ENCODE measurements at places on chromosomes 2 and 18.

GRCh38 chr2:153403940-153404339, 74.6 kb downstream of the RPRM start:
- DNase-seq: no peak

DNA sequence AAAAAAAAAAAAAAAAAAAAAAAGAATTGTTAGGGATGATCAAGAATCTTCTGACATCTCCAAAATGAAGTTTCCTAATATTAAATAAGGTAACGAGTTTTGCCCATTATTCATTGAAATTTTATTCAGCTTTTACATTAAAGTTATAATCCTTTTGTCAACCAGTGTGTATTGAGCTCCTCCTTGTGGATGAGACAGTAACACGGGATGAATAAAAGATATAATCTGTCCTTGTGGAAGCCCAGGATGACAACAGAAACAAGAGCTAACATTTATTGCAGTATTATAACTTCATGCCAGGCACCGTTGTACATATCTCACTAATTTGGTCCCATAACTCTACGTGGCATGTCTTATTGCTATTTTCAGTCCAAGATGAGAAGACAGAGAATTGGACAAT, 33.4 kb upstream of the SERPINB7 start:
- DNase-seq: peak; percentile 4

GRCh38 chr2:205768815-205769494, 86.7 kb downstream of the NRP2 start:
- no peak for DNase-seq

DNA sequence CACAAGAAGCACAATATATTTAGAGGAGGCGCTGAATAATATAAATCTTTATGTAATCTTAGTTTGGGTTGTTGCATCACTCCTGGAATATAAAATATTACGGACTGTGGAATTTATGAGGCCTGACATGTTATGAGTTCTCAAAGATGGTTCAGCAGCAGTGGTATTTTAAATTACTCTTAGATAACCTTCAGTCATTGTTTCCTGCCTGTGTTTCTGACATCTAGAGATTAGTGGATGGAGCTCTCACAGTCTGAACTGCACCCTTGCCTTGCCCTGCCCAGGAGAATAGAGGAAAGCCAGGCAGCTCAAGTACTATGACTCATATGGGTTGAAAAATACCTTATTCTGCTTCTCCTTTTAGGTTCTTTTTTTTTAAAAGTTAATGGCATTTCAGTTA, 70.0 kb downstream of the ACSL3 start:
- no peak for DNase-seq

GRCh38 chr2:51472300-51472699, 440.4 kb upstream of the NRXN1 start:
- no peak for DNase-seq

GRCh38 chr18:75216911-75217689, 6.5 kb downstream of the TSHZ1 start:
- no peak for DNase-seq

GRCh38 chr2:161406316-161406715, 9.8 kb upstream of the TBR1 start:
- no peak for DNase-seq

DNA sequence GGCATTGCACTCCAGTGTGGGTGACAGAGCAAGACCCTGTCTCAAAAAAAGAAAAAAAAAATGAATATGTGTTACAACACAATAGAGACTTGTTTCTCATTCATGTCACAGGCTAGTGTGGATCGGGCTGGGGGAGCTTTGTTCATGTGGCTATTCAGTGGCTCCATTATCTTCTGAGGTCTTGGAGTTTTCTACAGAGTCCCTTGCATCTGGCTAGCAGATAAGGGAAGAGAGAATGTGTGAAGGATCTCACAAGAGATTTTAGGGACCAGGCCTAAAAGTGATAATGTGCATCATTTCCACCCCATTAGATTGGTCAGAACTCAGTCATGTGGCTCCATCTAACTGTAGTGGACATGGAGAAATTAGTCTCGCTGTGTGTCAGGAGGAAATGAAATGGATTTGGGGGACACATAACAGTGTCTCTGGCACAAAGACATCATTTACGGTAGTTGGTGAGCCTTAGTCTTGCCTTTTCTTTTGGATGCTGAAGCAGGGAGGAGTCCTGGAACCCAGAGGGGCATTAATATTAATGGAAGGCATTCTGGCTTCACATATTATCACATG, 32.4 kb upstream of the CASP10 start:
- DNase-seq: no peak

- DNase-seq: peak; percentile 45
Measured at GRCh38 chr2:60213865-60214625, 339.4 kb downstream of the BCL11A start.

DNA sequence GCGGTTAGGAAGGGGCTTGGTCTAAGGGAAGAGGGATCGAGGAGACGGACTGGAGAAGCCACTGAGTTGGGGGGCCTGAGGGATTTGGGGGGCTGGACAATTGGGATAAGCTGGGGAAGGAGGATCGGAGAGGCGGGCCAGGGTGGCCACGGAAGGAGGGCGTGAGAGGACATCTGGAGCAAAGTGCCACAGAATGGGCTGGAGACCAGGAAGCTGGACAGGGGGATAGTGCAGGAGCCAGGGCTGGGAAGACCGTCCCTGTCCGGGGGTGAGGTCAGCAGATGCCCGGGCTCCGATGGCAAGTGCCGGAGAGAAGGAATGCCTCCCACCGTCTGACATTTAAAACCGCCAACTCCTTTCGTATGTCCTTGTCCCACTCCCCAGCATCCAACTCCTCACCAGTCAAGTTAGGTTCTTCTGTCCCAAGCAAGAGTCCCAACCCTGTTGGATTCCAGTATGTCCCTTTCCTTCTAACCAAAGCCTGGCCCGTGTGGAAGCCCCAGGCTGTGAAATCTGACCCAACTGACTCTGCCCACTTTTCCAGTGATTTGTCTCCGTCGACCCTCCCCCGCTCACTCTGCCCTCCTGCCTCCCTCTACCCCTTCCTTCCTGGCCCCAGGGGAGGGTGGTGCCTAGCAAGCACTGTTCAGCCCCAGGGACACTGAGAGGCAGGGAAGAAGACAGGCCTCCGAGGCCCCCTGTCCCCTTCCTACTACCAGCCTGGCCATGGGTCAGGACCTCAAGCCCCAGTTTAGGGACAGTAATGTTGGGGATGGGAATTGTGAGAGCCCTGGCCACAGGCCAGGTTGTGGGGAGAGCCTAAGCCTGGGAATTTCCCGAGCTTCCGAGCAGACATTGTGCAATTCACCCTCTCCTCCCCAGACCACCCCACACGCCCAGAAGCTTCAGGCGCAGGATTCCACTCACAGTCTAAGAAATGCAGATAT, 31.5 kb upstream of the TMBIM1 start:
- DNase-seq: peak; percentile 80

DNA sequence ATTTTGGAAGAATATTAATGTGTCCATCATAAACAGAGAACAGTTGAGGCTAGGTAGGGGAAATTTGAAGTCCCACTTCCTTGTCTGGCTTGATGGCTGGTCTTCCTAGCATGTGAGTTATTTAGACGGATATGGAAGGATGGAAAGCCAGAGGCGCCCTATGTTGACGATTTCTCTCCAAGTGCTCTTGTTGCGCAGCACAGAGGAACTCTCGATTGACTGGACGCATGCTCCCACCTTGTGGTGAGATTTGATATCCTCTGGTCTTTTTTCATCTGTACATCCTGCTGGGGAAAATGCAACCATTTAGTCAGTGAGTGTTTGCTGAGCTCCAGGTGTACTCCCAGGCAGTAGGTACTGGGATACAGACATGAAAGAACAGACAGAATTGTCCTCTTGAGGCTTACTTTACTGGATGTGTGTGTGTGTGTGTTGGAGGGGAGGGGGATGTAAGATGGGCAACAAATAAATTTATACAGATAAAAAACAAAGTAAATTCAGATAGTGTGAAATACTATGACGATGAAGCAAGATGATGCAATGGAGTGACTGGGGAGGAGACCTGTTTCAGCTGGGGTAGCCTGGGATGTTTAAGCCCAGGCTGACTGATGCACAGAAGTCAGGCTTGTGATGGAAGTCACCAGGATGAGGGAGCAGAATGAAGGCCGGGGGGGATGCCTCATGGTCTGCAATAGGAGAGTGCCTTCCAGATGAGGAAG, 137.2 kb downstream of the TRIM43 start:
- DNase-seq: peak; percentile 73

- peak; percentile 29 for DNase-seq
Measured at GRCh38 chr2:37816686-37817085, 108.4 kb upstream of the RMDN2 start.

DNA sequence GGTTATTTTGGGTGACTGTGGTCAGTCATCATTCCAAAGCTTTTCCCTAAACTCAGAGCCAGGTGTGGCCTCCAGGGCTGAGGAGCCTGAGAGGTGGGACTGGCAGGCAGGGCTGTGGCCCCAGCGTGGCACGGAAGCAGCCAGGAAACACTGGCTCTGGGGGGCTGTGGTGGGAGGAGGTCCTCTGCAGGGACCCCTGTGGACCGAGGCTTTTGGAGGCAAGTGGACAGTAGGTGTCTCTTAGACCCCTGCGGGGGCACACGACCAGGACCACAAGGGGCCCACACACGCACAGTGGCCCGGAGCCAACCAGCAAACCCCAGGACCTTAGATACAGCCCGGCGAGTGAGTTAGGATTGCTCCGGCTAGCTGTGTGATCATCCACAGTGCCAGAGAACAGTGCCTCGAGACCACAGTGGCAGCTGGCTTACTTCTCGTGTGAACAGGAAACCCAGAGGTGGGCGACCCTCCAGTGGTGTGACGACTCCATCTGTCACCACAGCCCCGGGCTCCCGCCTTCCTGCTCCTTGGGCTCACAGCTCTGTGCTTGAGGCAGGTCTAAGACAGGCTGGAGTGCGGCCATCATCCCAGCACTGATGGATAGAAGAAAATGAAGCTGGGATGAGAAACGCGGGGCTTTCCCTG, 1.6 kb upstream of the RTP5 start:
- no peak for DNase-seq

DNA sequence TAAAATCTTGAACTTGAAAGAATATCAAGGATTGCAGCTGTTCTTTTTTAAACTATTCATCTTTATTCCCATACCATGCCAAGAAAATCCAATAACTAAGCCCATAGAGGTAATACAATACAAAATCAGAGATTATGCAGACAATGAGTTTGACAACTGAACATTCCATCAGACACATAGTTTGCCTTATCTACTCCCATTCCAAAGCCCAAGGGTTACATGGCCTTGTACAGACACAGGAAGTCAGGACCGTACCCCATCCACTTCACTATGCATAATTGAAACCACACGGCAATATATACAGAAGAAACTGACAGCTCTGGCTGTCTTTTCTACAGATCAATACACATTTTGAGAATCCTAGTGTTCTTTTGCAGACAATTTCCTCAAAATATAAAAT, 181.3 kb downstream of the TMX3 start:
- no peak for DNase-seq

DNA sequence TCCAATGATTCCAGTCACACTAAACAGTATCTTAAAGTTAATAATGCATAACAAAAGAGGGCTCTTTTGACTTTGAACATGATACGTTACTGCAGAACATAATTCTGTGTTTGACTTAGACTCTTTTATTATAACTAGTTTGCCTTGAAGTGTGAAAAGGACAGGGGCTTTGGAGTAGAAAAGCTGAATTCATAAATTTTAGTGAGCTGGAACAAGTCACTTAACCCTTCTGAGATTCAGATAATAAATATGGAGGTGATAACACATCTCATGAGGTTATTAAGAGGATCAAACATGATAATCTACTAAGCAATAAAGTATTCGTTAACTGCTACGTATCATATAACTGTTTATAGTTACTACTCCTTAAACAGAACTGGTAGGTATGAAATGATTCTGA, 44.7 kb upstream of the FLACC1 start:
- DNase-seq: no peak

DNA sequence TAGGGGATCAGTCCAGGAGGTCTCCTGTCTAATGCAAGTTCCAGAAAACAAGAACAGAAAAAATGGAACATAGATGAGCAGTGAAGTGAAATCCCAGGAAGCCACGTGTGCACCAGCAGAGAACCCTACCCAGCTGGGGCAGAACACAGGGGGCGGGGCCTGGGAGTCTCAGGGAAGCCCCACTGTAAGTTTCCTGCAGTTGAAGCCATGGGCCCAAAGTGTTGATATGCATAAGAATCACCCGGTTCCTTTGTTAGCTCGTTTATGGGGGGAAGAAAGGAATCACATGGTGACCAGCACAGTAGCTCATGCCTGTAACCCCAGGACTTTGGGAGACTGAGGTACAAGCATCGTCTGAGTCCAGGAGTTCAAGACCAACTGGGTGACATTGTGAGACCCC, 131.3 kb downstream of the INO80D start:
- no peak for DNase-seq
